ENCODE measurements at places on chromosomes 7 and 10. TPM values are rescaled to one million over a fixed set of nuclear protein-coding genes. Genes with fewer than 3 reads are reported as not detected.

GRCh38 chr7:128203710-128204214, 37.3 kb upstream of the LEP start:
- H3K4me3 ChIP-seq = no peak overlapping the region
- DNase-seq = no peak
- no peaks in the 10 kb centered on the region for H3K4me1 ChIP-seq
- peaks cover 51% of the 10 kb centered on the region for H3K27me3 ChIP-seq

- peak overlapping the region; percentile 58 for H3K27ac ChIP-seq
- peaks cover 7% of the 10 kb centered on the region for H3K36me3 ChIP-seq
- H3K27me3 ChIP-seq = no peaks in the 10 kb centered on the region
Observed at GRCh38 chr10:99394761-99395386, 35.5 kb downstream of the GOT1 start.

DNA sequence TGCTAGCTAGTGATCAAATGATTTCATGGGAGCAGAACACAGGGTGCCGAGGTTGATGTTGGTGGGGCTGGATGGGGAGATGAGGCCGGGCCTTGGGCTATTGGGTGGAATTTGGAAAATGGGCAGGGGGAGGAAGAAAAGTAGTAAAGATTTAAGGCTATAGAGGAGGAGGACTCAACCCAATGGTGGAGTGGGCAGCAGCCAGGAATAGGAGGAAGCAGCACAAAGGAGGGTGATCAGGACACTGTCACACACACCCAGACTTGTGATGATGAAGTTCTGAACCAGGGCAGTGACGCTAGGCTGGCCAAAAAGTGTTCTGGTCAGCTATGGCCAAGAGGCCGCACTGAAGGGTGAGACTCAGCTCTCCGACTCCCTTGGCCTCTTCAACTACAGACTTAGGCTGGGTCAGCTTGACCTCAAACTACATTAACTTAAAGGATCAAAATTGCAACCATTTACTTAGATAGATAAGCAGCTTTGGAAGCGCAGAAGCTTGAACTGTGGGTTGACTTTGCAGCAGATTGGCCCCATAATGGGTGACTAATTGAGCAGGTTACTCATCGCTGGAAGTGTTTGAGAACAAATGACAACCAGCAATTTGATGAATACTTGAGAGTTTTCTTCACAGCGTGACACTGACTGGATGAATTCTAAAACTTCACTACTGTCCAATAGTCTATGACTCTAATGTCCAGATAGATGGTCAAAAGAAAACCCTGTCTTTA, 29.4 kb upstream of the GPR26 start:
- H3K4me3 ChIP-seq = no peak overlapping the region
- no peaks in the 10 kb centered on the region for H3K4me1 ChIP-seq
- DNase-seq = no peak
- H3K27ac ChIP-seq = no peak overlapping the region

DNA sequence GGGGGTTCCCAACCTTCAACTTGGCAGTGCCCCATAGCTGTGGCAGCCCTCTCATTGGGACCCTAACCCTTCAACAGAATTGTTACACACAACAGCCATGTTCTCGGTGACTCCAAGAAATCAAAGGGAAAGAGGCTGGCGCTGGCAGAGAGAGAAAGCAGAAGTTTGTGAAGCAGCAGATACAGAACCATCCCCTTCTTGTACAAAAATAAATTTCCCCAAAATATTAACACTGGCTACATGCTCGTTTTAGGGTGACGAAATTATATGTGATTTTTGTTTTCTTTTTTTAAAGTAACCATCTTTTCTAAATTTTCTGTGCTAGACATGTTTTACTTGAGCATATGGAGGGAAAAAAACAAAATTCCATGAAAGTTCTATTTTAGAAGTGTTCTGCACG, 45.2 kb upstream of the SAMD8 start:
- no peaks in the 10 kb centered on the region for H3K4me1 ChIP-seq
- H3K4me3 ChIP-seq = no peak overlapping the region
- DNase-seq = no peak
- no peaks in the 10 kb centered on the region for H3K27me3 ChIP-seq

The GIMAP4 gene
- 0.07 TPM for polyA plus RNA-seq

The FAM25C gene
- 26.2 TPM for polyA plus RNA-seq

DNA sequence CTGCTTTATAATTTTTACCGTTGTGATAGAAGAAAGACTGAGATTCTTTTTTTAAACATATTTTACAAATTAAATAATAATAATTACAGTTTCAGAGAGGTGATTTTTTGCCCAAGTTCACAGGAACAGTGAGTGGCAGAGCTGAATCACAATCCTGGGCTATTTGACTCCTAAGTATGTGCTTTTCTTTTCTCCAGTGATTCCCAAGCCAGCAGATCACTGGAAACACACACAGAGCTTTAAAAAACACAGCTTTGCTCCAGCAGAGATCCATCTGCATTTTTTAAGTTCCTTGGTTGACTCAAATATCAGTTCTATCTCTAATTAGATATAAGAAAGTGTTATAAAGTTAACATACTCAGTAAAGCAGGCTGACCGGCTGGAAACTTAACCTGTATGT, 69.0 kb downstream of the AHR start:
- DNase-seq = no peak
- H3K36me3 ChIP-seq = no peaks in the 10 kb centered on the region
- no peaks in the 10 kb centered on the region for H3K27me3 ChIP-seq
- H3K27ac ChIP-seq = no peak overlapping the region
- no peak overlapping the region for H3K4me3 ChIP-seq

DNA sequence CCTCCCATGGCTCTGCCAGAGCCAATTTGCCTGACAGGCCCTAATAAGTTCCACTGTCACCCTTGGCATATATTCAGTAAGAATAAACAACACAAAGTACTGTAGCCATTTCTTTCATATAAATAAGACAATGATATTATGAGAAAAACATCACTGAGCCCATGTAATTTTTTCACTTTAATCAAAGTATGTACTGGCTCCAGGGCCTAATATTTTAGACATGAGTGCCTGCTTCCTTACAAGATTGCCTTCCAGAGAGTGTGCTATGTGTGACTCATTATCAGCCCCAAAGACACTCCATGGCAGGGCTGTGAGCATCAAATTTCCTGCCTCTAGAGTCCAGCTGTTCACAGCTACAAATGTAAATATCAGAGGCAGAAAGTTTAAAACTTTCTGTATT, 297.6 kb downstream of the LHFPL3 start:
- H3K36me3 ChIP-seq = no peaks in the 10 kb centered on the region
- no peaks in the 10 kb centered on the region for H3K4me1 ChIP-seq
- H3K4me3 ChIP-seq = no peak overlapping the region

GRCh38 chr7:4645246-4645645, 36.8 kb upstream of the FOXK1 start:
- no peaks in the 10 kb centered on the region for H3K27me3 ChIP-seq
- H3K36me3 ChIP-seq = no peaks in the 10 kb centered on the region
- no peak for DNase-seq
- no peak overlapping the region for H3K4me3 ChIP-seq

The CYP26C1 gene
- polyA plus RNA-seq = not detected

DNA sequence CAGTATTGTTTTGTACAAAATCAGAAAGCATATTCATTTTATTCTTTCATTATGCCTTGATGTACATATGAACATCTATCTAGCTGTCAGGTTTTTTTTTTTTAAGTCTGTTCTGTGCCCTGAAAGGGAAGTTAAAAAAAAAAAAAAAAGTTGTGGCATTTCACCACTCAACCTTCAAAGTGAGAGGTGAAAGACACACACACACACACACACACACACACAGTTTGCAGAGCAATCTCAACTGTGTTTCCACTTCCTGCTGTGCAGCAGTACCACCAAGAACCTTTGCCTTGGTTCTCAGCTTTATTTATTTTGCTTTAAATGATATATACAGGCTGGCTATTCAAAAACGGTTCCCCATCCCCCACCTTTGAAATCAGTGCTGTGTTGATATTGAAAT, 955.6 kb downstream of the GATA3 start:
- no peak overlapping the region for H3K4me3 ChIP-seq
- H3K27me3 ChIP-seq = no peaks in the 10 kb centered on the region
- H3K4me1 ChIP-seq = peaks cover 36% of the 10 kb centered on the region
- no peak for DNase-seq

GRCh38 chr7:130127821-130128317, 57.5 kb downstream of the KLHDC10 start:
- no peak overlapping the region for H3K27ac ChIP-seq
- no peaks in the 10 kb centered on the region for H3K27me3 ChIP-seq
- H3K4me3 ChIP-seq = no peak overlapping the region
- no peaks in the 10 kb centered on the region for H3K4me1 ChIP-seq

DNA sequence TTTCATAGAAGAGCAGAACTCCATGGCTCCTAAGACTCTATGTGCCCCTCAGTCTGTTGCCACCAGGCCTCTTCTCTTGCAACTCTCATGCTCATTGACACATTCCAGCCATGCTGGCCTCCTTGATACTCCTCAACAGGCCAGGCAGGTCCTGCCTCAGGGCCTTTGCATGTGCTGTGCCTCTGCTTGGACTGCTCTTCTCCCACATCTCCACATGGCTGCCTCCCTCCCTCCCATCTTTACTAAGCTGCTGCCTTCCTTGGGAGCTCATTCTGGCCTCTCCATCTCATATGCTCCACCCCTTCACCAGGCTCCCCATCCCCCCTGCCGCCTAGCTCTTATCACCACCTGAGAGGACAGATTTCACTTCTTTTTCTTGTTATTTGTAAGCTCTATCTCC, 103.8 kb upstream of the GPR26 start:
- H3K4me3 ChIP-seq = no peak overlapping the region
- no peaks in the 10 kb centered on the region for H3K36me3 ChIP-seq
- no peaks in the 10 kb centered on the region for H3K27me3 ChIP-seq
- H3K27ac ChIP-seq = no peak overlapping the region

- H3K27ac ChIP-seq = no peak overlapping the region
- H3K4me1 ChIP-seq = peaks cover 70% of the 10 kb centered on the region
- no peak for DNase-seq
- H3K4me3 ChIP-seq = no peak overlapping the region
- no peaks in the 10 kb centered on the region for H3K36me3 ChIP-seq
Observed at GRCh38 chr10:121590772-121591171, 7.5 kb downstream of the FGFR2 start.

DNA sequence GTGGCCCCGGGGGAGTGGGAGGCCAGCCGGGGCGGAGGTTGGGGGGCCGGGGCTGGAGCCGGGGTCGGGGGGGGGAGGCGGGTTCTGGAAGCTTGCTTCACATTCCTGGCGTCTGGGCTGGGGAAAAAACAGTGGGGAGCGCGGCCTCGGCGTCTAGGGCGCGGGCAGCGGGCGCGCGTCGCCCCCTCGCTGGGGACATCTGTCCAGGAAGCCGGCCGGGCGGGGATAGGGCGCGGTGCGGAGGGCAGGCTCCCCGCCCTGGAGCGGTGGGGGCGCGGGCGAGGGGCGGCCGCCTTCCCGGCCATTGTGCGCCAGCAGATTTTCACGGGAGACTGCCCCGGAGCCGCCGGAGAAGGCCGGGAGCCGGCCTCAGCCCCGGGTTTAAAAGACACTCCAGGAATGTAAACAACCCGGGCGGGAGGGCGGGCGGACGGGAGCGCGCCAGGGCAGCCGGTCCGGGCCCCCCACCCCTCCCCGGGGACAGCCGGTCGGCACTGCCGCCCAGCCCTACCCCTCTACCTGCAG, 1.4 kb downstream of the ZMIZ1 start:
- H3K4me1 ChIP-seq = peaks cover 34% of the 10 kb centered on the region
- DNase-seq = no peak
- no peaks in the 10 kb centered on the region for H3K36me3 ChIP-seq
- H3K4me3 ChIP-seq = peak overlapping the region; percentile 79
- peak overlapping the region; percentile 53 for H3K27ac ChIP-seq
- no peaks in the 10 kb centered on the region for H3K27me3 ChIP-seq

GRCh38 chr10:76125900-76126299, 694.5 kb downstream of the LRMDA start:
- H3K27me3 ChIP-seq = no peaks in the 10 kb centered on the region
- H3K4me1 ChIP-seq = peaks cover 23% of the 10 kb centered on the region
- H3K4me3 ChIP-seq = no peak overlapping the region
- H3K27ac ChIP-seq = no peak overlapping the region
- DNase-seq = peak; percentile 60

GRCh38 chr10:77505431-77506334, 131.9 kb downstream of the KCNMA1 start:
- peak overlapping the region; percentile 81 for H3K27ac ChIP-seq
- H3K4me3 ChIP-seq = no peak overlapping the region
- no peaks in the 10 kb centered on the region for H3K36me3 ChIP-seq
- peak; percentile 71 for DNase-seq
- no peaks in the 10 kb centered on the region for H3K27me3 ChIP-seq
- H3K4me1 ChIP-seq = peaks cover 50% of the 10 kb centered on the region

The ARHGAP21 gene
- 76.0 TPM for polyA plus RNA-seq

GRCh38 chr7:155807065-155807671, 5.1 kb downstream of the SHH start:
- H3K27me3 ChIP-seq = peaks cover 93% of the 10 kb centered on the region
- H3K27ac ChIP-seq = no peak overlapping the region
- DNase-seq = no peak
- no peaks in the 10 kb centered on the region for H3K36me3 ChIP-seq
- peaks cover 18% of the 10 kb centered on the region for H3K4me1 ChIP-seq

The DPP6 gene
- not detected for polyA plus RNA-seq

GRCh38 chr7:126079151-126079550, 1149.5 kb upstream of the POT1 start:
- H3K4me1 ChIP-seq = no peaks in the 10 kb centered on the region
- H3K36me3 ChIP-seq = no peaks in the 10 kb centered on the region
- no peak overlapping the region for H3K27ac ChIP-seq
- no peak overlapping the region for H3K4me3 ChIP-seq

GRCh38 chr10:80278480-80278879, 11.0 kb downstream of the MAT1A start:
- no peak for DNase-seq
- no peaks in the 10 kb centered on the region for H3K27me3 ChIP-seq
- no peak overlapping the region for H3K4me3 ChIP-seq
- no peaks in the 10 kb centered on the region for H3K36me3 ChIP-seq
- no peak overlapping the region for H3K27ac ChIP-seq
- H3K4me1 ChIP-seq = no peaks in the 10 kb centered on the region

The MKI67 gene
- polyA plus RNA-seq = 10.4 TPM

GRCh38 chr7:77903597-77903996, 105.0 kb downstream of the PHTF2 start:
- H3K27ac ChIP-seq = no peak overlapping the region
- no peaks in the 10 kb centered on the region for H3K4me1 ChIP-seq
- no peaks in the 10 kb centered on the region for H3K27me3 ChIP-seq
- DNase-seq = no peak

GRCh38 chr10:132100091-132100481, 34.3 kb downstream of the JAKMIP3 start:
- H3K4me1 ChIP-seq = peaks cover 2% of the 10 kb centered on the region
- no peaks in the 10 kb centered on the region for H3K27me3 ChIP-seq
- no peak overlapping the region for H3K4me3 ChIP-seq
- H3K27ac ChIP-seq = no peak overlapping the region
- H3K36me3 ChIP-seq = no peaks in the 10 kb centered on the region

DNA sequence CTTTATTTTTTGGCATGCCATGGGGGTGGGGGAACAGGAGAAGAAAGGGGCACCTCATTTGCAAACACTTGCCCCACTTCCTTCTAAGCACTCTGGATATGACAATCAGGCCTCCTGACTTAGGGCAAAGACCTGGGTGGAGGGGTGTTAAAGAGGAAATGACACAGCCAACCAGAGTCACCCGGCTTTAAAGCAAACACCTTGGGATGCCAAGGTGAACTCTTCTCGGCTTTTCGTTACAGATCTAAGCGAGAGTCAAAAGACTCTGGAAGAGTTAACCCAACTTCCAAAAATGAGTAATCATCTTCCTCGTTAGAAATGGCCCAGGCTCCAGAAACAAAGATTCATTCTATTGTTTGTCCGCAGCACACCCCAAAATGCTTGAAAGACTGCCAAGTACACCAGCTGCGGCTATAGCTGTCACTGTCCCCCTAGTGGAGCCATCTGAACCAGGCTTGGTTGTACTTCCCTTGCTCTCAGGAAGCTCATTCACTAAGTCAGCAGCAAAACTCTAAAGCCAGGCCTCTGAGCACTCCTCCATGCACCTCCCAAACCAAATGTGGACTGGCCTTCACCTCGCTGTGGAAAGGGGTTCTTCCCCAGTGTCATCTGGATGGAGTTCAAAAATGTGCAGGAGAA, 24.8 kb downstream of the FAM53B start:
- no peak for DNase-seq
- H3K36me3 ChIP-seq = peaks cover 5% of the 10 kb centered on the region
- H3K27ac ChIP-seq = peak overlapping the region; percentile 62
- H3K4me1 ChIP-seq = peaks cover 49% of the 10 kb centered on the region
- H3K4me3 ChIP-seq = no peak overlapping the region
